Left renal cortex interstitium (tissue), 4 donors: ENCODE measurements at places on chromosomes 12 and 14.

- no peak for DNase-seq
These were observed 23.9 kb downstream of the STX2 start for GRCh38 chr12:130815028-130815741.

DNA sequence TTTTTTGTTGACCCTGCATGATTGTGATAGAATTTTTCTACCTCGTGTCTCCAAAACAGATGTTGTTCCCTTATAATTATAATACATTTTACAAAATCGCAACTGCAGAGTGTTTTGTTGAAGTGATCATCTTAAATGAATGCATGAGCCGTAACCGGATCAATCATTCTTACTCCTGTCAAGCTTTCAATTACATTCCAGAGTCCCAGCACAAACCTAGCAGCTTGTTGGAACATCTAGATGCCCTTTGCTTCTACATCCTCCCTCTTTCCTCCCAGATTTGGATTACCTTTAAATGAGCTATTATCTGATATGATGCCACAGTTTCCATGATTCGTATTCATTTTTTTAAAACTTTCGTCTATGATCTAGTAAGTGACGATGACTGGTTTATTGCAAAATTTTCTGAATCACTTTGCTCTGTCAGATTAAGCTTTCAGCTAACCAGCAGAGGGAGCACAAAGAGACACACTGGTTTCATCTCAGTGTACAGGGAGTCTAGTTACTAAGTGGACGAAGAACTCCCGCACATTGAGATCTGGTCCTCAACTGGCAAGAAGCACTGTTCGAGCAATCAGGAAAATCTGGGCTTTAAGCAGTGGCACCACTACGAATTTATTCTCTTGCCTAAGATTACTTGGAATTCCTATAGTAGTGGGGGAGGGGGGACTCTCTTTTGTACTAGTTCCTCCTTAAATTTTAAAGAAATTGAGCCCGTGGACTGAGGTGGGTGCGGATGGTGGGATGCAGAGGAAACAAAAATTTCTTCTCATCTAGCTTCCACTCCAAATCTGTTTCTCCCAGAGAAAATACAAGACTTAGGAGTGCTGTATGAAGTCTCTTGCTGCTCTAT lies 40.9 kb downstream of the TSHR start:
- DNase-seq, result no peak

- DNase-seq, result no peak
These were observed 148.9 kb downstream of the ITPR2 start for GRCh38 chr12:26684101-26684500.

DNA sequence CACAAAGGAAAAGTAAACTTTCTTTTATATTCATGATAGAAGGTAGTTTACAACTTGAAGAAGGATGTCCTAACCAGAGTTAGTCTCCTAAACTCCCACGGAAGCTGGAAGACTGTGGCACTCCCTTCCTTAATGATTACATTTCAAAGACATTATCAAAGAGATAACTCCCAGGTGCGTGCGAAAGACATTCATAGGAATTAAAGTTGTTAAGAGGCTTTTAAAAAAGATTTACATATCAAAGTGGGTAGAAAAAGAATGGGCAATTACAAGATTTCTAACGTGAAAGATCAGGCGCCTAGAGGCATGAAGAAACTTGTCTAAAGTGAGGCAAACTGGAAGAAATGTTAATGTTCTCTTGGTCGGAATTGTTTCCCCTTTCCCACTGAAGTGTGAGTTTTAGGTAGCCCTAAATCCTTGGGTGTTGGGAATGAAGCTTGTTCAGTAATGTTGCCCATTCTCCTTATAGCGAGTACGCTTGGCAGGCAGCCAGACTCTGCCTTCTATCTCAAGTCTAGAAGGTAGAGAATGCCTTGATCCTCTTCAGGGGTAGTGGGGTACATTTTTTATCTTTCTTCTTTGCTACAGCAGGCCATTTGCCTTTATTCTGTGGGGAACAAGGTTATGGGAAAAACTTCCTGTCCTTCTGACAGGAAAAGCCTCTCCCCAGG lies 642.0 kb downstream of the SLC6A15 start:
- DNase-seq, result no peak

- no peak for DNase-seq
These were observed 234.1 kb downstream of the GALC start for GRCh38 chr14:87758876-87759275.

- DNase-seq, result no peak
These were observed 990 bp upstream of the TPI1 start for GRCh38 chr12:6866163-6866919.

DNA sequence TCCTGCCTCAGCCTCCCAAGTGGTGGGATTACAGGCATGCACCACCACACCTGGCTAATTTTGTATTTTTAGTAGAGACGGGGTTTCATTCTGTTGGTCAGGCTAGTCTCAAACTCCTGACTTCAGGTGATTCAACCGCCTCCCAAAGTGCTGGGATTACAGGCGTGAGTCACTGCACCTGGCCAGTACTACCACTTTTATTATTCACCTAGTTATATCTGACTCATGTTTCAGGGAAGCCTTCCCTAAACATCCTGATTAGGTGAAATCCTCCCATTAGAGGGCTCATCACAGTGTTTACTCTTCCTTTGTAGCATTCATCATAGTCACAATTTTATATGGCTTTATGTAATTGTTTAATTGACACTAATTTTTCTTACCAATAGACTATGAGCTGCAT lies 295.3 kb upstream of the SOX5 start:
- DNase-seq, result no peak

GRCh38 chr12:113949321-113950305 lies 16.5 kb downstream of the RBM19 start:
- no peak for DNase-seq

DNA sequence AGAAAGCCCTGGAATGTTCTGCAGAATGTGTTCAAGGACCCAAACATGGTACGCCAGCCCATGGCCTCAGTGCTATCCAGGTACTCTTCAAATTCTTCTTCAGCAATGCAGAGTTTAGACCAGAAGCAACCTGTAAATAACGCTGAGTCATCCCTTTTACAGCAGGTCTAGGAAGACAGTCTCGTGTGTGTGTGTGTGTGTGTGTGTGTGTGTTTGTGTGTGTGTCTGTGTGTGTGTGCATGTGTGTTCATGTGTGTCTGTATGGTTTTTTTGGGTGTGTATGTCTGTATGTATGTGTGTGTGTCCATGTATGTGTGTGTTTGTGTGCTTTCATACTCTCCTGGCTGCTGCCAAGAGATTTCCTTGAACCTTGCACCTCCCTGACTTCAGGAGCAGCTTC lies 60.1 kb upstream of the RFX4 start:
- DNase-seq, result no peak

- no peak for DNase-seq
These were observed 180.8 kb downstream of the ADCK1 start for GRCh38 chr14:77980475-77981321.

DNA sequence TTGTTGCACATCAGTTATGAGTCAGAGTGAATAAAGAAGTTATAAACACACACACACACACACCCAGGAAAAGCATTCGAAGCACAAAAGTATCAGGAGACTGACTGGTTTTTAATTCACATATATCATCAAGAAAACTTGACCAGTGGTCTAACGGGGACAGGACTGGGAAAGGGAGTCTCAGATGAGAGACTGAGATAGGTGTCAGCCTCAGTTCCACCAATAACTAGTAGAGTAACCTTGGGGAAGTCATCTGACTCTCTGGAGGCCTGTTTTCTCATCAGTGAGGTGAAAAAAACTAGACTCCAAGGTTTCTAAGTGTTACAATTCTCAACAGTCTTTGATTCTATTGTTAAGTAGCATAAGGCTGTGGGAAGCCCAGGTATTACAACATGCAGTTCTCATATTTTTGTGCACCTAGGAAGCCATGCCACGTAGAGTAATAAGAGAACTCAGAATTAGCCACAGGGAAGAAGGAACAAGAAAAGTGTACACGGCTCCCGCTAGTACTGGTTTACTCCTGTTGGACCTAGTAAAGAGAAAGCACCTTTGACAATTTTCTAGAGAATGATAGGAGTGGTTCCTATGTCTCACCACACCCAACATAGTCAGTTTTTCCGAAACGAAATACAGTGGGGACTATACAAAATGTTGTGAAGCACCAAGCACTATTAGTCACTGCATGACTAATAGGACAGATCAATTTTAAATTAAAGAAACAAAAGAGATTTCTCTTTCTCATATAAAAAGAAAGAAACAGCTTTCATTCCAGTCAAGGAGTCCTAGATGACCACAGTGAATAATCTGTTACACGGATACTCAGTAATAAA lies 5.0 kb downstream of the PPTC7 start:
- DNase-seq, result no peak

GRCh38 chr12:75650100-75650499 lies 138.7 kb upstream of the KRR1 start:
- DNase-seq, result no peak

GRCh38 chr14:30333934-30334333 lies 225.0 kb upstream of the G2E3 start:
- no peak for DNase-seq

GRCh38 chr14:100860556-100861187 lies 34.8 kb downstream of the MEG3 start:
- no peak for DNase-seq

DNA sequence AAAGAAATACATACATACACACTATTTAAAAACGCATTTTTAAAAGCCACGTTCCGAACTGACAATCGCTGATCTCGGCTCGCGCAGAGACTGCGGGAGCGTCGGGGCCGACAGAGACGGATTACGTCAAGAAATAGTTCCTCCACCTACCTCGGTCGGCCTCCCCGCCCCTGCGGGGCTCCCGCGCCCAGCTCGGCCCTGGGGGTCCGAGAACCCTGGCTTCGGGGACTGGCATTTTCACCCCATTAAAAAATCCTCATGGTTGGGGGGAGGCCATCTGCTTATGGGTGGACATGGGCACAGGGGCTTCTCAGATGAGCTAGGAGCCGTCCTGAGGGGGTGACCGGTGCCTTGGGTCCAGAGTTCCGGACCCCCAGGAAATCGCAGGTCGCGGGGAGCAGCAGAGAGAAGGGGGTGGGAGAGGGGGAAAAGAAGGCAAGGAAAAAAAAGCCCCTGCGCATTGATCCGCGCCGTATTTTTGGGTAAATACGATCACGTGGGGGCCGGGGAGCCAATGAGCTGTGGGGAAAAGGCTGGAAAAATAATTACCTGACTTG lies 324 bp upstream of the HOXC9 start:
- DNase-seq, result no peak

DNA sequence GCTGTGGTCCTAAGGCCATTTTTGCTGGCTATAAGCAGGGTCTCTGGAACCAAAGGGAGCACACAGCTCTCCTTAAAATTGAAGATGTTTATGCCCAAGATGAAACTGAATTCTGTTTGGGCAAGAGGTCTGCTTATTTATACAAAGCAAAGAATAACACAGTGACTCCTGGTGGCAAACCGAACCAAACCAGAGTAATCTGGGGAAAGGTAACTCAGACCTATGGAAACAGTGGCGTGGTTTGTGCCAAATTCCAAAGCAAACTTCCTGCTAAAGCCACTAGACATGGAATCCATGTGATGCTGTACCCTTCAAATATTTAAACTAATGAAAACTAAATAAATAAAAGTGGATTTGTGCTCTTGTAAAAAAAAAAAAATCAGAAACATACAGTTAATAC lies 29.6 kb upstream of the BICDL1 start:
- no peak for DNase-seq

DNA sequence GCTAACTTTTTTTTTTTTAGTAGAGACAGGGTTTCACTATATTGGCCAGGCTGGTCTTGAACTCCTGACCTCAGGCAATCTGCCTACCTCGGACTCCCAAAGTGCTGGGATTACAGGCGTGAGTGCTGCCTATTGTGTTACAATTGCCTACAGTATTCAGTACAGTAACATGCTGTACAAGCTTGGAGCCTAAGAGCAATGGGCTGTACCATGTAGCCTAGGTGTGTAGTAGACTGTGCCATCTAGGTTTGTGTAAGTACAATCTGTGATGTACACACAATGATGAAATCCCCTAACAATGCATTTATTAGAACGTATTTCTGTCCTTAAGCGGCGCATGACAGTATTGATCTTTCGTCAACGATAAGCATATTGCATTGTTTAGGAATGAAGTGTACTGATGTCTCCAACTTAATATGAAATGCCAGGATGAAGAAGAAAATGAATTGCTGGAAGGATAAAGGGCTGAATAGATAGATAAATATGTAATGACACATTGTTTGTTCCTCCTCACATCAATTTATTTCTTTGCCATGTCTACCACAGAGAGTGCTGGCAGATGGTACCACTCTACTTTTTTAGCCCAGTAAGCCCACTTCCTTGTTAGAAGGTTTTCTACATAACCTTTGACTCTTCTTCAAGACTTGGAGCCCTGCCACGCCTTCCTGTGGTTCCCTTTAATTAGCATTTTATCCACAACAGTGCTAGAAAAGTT lies 467.5 kb downstream of the VRK1 start:
- no peak for DNase-seq

GRCh38 chr12:124438437-124439056 lies 128.9 kb downstream of the NCOR2 start:
- no peak for DNase-seq

DNA sequence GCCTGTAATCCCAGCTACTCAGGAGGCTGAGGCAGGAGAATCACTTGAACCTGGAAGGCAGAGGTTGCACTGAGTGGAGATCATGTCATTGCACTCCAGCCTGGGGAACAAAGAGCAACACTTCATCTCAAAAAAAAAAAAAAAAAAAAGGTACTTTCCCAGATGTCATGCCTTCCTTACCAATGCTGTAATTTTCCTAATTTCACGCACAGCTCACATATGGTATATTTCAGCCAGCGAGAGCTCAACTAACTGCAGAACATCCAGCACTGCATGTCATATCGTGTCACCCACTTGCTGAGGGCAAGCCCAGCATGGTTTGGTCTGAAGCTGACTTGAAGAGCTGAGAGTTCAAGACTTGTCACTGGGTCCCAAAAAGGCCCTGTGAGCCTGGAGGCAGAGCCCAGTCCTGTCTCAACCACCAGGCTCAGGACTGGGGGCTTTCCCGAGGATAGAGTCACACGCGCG lies 29.0 kb downstream of the NFKBIA start:
- DNase-seq, result no peak

DNA sequence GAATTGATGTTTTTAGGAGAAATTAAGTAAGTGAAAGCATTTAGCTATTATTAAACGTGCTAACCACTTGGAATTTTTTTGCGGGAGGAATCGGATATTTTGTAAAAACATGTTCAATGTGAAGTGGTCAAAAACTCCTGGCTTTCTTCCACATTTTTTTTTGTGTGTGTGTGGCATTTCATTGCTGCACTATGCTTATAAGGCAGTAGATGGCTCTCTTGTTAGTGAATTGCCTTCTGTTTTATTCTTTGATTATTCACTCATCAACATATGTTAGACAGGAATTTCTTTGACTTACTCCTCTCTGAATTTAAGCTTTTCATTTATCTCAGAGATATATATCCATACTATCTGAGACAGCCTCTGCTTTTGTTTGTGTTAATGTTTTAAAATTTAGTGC lies 71.3 kb downstream of the DERA start:
- DNase-seq, result no peak
